AG10803 (cell line): ENCODE measurements at places on chromosomes 2 and 18.

DNA sequence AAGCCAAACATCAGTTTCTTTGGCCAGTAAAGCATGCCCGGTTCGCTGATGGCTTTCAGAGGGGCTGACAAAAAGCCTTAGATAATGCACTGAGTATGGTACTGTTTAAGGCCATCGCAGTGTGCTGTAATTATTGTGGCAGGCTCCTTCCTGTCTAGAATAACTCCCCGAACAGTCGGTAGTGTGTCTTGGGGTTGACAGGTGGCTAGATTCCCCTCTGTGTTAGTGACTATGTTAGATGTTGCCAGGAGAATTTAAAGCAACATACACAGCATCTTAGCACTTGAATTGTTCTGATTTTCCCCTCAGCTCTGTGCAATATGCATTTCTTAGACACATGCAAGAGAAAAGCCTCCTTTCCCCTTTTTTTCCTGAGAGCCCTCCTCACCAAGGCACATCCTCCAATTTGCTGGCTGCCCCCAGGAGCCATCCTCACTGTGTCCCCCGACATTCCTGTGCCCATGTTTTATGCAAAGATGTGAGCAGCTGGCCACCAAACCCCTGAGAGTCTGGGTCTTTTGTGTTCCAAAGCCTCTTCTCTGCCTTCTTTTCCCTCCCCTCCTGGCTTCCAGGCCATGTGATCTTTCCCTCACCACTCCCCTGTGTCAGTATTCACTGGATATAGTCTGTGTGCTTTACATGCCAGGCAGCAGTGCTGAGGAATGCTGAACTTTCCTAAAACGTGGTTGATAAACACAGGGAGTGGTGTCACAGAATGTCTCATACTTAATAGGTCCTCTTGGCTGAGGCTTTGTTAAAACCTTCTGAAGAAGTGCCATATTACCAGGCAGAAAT, 331.5 kb downstream of the HRH4 start:
- DNase-seq = no peak

DNA sequence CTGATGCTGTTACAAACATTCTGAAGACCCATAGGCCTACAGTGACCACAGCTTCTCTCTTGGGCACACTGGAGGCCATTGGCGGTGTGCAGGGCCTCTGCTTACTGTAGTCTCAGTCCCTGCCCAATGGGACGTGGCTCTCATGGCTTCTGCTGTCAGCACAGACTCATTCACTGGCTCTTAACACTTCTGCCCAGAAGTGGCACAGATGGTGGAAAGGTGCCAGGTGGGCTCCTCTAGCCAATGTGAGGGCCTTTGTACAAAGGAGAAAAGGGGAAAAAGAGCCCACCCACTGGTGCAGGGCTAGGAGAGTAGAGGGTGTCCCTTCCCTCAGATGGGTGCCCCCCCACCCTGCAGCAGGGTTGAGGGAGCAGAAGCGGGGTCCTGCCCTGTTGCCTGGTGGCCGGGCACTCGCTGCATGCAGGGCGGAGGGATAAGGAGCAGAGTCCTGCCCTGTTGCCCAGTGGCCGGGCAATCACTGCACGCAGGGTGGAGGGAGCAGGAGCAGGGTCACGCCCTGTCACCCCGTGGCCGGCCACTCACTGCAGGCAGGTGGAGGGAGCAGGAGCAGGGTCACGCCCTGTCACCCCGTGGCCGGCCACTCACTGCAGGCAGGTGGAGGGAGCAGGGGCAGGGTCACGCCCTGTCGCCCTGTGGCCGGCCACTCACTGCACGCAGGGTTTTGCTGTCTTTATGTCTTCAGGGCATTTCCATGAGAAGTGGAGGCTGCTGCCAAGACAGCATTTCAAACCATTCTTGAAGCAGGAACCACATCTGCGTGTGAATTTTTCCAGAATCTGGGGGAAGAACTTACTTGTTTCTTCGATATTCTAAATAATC, 20.0 kb downstream of the LRRFIP1 start:
- DNase-seq = no peak

DNA sequence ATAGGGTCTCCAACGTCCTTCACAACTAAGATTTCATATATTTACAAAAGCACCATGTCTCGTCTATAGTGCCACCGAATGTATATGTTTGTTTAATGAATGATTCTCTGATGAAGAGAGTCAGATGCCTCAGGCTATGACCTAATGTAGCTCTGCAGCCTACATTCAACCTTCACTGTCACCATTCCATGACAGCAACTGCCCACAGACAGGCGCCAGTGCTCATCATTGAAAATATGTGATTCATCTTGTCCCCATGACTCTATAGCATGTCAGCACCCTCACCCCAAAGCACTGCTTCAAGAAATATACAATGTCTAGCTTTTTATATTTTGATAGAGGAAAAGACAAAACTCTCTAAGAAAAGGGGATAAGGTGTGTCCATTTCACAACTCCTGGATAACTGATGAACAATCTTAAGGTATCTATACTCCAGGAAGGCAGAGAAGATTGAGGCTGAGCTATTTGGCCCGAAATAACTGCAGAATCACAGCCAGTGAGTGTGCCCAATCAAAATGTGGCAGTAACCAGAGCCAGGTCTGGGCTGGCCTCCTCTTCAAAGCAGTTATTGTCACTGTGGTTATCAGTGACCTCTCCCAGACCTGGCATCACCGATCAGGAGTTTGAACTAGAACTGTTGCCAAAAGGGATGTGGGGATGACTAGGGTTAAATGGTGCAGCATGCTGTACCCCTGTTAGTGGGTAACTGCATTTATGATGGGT, 246.6 kb downstream of the SETBP1 start:
- peak; percentile 28 for DNase-seq

- no peak for DNase-seq
Measured at GRCh38 chr2:33024758-33025157, 78.0 kb downstream of the LTBP1 start.

DNA sequence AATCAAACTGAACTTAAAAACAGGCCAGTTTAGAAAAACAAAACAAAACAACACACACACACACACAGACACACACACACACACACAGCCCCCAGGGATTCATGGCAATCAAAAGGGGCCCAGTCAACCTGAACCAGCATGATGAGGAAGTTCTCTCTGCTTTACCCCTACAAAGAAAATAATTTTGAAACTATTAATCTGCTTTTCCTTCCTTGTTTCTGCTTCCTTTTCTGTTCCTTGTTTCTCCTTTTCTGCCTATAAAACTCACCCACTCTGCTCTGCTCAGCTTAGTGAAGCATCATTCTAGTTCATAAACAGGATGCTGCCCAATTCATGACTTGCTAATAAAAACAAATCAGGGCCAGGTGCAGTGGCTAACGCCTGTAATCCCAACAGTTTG, 203.1 kb downstream of the RAB3GAP1 start:
- DNase-seq = no peak

DNA sequence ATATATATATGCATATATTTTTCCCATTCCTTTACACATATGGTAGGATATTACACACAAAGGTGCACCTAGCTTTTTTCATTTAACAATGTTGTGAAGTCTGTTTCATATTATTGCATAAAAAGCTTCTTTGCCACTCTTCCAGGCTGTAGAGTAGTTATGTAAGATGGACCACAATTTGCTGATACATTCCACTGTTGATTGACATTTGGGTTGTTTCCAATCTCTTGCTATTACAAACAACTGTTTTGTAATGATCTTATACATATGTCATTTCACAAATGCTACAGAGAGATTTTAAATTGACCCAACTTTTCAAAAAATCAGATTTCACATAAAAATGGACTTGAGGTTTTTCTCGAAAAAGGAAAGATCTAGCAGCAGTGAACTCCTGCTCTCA, 301.4 kb downstream of the CDCA7 start:
- peak; percentile 66 for DNase-seq

GRCh38 chr18:57921708-57922107, 118.6 kb upstream of the ATP8B1 start:
- DNase-seq = peak; percentile 15

GRCh38 chr18:32386471-32386870, 84.2 kb downstream of the GAREM1 start:
- no peak for DNase-seq
